ENCODE measurements at places on chromosomes 1 and 21.

DNA sequence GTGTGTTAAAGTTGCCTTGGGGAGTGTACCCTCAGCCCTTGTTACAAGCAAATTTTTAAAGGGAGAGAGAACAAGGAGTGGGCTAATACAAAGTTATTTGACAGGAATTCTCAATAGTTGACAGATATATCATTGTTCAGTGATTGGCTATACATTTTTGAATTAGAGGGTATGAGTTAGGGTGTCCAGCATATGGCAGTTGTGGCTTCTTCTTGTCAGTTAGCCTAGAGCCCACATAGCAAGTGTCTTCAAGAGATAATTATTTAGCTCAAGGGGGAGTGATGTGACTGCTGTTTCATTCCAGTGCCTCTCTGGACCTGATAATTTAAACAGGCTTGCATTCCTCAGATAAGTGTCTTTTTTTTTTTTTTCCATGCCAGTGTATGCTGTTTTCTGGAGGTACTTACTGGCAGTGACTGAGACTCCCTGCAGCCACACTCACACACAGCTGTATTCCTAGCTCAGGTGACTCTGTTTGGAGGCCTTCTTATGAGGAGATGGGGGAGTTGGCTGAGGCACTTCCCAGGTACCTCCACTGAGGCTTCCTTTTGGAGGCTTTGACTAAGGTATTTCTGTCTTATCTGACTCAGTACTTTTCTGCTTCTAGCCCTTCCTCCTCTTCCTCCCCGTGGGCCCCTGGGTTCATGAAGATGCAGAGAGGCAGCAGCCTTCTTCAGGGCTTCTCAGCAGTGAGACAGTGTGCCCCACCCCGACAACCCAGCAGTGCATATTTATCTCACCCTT, 32.3 kb downstream of the IVNS1ABP start:
- DNase-seq: no peak

- peak; percentile 89 for DNase-seq
Measured at GRCh38 chr1:228464487-228464983, 22.6 kb upstream of the RNF187 start.

DNA sequence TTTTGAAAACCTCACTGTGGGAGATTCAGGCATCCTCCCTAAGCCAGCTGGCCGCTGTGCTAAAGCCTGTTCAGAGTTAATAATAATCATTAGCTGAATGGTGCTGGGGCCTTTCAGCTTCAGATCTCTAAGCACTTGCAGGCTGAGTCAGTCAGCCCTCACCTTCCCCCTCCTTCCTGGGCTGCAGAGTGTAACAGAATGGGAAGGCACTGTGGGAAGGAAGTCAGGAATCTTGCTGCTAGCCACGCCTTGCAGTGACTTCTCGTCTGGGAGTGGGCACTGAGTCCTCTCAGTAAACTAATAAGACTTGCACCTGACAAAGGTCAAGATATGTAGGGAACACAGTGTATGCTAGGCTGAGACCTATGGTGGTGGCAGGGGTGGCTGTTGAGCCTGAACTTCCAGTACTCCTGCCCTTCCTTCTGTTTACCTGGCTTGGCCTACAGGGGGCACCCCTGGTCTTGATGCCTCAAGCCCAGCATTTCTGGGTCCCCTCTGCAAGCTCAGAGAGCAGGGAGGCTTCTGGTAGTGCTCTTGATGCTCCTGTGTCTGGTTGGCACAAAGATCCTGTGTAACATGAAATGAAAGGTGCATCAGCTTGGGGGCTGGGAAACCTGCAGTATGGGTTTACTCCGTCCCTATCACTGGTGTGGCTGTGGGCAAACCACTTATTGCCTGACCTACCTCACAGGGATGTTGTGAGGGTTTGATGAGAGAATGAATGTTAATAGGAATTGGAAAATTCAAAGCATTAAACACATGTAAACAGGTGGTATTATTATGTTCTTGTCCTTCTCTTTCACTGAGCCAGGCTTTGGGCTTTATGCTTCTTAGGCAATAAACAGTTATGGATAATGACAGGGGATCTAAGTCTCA, 6.0 kb downstream of the CYB561D1 start:
- peak; percentile 31 for DNase-seq

DNA sequence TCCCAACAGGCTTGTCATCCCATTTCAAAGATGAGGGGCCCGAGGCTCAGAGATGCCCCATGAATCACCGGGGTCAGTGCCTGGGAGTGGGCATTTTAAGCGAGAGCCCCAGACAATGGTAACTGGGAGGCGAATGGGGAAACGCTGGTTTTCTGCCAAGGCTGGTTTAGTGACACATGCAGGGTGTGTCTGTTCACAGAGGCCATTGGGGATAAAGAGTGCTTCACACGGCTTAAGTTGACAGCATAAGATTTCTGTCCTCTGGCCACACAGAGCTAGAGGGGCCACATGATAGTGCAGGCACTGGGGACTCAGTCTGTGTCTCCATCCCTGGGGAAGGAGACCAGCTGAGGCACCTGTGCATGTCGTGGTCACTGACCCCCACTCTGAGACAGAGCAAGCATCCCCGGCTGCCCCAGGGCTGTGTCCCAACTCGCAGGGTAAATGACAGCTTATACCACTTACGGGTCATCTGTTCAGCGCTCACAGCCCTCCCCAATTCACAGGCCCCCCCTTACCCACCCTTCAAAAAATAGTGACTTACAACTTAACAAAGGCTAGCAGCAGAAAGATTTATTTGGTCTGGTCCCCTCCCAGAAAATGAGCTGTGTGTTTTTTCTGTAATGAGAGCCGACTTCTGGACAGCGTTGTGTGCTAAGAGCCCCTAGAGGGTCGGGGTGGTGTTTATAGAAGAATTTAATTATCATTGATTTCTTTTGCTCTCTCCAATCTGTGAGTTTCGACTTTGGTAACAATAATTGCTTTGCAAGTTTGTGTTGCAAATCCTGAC, 34.9 kb upstream of the ARHGEF16 start:
- DNase-seq: no peak

DNA sequence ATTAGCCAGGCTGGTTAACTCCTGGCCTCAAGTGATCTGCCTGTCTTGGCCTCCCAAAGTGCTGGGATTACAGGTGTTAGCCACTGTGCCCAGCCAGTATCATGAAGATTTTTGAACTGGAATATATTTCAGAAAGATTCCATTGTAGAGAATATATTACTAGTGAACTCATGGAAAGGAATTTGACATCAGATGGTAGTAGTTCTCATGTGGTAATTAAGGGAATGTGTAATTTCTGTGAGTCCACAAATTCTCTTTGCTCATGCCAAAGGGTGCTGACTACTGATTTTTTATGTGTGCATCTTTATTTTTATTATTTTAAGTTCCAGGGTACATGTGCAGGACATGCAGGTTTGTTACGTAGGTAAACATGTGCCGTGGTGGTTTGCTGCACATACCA, 10.4 kb downstream of the DTL start:
- DNase-seq: no peak

GRCh38 chr1:22104865-22105437, 37.9 kb downstream of the WNT4 start:
- DNase-seq: peak; percentile 65

GRCh38 chr1:219926363-219926998, 1.9 kb downstream of the SLC30A10 start:
- DNase-seq: no peak

- DNase-seq: no peak
Measured at GRCh38 chr1:118317842-118318614, 133.0 kb upstream of the SPAG17 start.

DNA sequence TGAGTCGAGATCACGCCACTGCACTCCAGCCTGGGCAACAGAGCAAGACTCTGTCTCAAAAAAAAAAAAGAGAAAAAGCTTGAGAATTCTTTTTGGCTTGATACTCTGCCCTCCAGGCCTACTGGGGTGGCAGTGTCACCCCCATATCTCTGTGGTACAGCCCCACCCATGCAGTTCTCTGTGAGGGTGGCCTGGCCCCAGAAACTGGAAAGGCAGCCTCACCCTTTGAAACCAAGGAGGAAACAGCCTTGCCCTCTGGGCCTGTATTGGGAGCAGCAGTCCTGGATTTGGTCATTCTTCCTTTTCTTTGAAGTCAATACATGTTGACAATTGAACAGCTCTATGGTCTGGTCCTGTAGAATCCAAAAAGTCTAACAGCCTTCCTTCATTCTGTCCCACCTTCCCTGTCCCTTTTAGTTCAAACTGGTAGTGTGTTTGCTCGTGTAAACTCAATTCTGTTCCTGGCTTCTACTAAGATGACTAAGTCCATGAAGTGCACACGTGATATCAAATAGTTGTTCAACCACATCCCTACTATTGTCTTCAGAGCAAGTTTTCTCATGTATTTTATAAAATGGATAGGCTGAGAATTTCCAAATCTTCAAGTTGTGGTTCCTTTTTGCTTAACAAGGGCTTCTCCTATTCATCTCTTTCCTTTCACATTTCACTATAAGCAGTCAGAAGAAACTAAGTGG, 13.2 kb downstream of the ST7L start:
- DNase-seq: no peak

- DNase-seq: no peak
Measured at GRCh38 chr21:33496345-33496744, 4.8 kb upstream of the DNAJC28 start.

- no peak for DNase-seq
Measured at GRCh38 chr1:17791055-17791390, 35.9 kb downstream of the ACTL8 start.

DNA sequence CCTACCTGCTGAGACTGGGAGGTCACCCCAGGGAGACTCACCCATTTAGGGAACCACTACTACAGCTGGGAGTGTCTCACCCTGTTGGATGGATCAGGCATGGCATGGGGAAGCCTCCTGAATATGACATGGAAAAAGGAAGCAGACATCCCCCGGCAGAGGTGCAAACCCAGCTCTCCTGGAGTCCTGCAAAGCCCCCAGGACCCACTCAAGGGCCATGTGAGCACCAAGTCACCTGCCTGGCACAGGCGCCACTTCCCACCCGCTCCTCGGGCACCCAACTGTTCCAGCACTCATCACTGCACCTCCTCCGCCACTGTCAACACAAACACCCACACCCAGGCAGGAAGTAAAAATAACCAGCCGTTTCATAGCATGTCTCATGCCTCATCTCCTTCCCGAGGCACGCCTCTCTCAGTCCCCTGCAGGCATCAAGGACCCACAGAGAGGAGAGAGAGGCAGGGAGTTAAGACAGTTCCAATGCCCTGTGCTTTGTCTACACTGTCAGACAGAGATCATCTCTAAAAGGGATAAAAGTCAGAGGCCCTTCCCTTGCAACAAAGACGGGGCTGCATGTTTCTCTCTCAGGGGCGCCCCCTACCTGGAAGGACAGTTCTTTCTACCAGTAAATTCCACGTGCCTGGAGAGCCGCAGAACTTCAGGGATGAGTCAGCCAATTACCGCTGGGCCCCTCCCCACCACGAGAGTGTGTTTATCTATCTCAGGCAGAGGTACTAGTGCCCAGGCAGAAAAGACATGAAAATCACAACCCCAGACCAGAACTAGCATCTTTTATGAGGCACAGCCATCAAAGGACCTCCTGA, 150.1 kb upstream of the SOD1 start:
- peak; percentile 28 for DNase-seq

GRCh38 chr1:192439373-192440025, 122.7 kb downstream of the RGS21 start:
- DNase-seq: no peak

GRCh38 chr1:221419513-221420095, 322.3 kb downstream of the DUSP10 start:
- DNase-seq: no peak

- DNase-seq: no peak
Measured at GRCh38 chr1:70573317-70573843, 162.3 kb downstream of the CTH start.

GRCh38 chr1:202575918-202576653, 134.2 kb downstream of the SYT2 start:
- no peak for DNase-seq

GRCh38 chr1:210363119-210363518, 34.4 kb downstream of the HHAT start:
- DNase-seq: no peak

All from immature natural killer cell (primary cell).